Astrocyte of the spinal cord (primary cell): ENCODE measurements at places on chromosomes 12 and 14.
A peak's percentile ranks its signal among the peaks of the same experiment; 100 is the strongest.

- peak; percentile 30 for DNase-seq
These were observed 119.2 kb upstream of the NCOR2 start for GRCh38 chr12:124686370-124687173.

DNA sequence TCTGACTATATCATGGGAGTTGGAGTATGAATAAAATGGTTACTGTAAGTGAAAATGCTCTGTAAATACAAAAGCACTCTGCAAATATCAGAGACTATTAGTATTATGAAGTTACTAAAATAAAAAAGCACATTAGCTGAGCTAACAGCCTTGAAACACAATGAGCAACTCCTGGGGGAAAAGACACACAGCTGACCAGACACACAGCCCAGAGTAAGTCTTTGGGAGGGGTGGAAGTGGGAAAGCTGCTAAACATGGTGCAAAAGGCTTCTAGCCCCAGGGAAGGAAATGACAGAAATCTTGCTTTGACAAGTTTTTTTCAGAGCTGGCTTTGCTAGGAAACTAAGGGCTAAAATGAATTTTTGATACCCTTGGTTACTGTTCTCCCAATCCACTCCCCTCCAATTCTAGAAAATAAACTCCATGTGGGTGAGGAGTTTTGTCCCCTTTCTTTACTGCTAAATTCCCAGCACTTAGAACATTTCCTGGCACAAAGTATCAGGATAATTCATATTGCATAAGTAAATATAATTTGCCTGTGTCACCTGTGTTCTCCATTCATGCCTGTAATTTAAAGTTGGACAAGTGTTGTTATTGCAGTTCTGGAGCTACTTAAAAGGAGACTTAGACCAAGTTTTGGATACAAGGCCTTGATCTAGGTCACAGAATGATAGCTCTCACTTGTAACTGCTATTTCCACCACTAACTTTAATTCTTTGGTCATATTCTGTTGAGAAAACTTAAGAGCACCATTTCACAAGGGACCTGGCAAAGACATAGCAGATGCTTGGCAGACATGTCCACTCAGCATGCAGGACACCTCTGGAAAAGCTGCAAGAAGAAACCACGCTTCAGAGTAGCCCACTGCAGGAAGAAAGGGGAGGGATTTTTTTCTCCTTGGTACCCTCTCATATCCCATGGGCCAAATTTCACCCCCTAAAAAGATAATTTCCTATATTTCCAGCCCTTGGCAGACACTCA is 19.0 kb upstream of the RAB3IP start:
- no peak for DNase-seq

GRCh38 chr14:89484051-89484844 is 67.2 kb upstream of the FOXN3 start:
- no peak for DNase-seq

DNA sequence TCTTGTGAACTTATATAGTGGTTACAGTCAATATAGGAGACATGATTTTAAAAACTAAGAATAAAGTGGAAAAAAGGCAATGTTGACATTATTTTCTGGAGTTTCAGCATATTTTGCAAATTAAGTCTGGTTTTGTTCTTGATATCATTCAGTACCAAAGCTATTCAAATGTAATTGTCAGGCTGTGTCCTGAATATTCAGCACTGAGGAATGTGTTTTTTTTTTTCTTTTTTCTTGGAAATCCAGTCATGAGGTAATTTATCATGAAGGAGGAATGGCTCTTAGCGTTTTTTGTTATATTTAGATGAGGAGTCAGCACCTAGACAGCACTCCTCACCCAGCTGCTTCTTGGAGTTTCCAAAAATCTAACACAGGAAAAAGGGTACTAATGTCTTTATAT is 225.5 kb downstream of the CCDC91 start:
- DNase-seq: peak; percentile 80

DNA sequence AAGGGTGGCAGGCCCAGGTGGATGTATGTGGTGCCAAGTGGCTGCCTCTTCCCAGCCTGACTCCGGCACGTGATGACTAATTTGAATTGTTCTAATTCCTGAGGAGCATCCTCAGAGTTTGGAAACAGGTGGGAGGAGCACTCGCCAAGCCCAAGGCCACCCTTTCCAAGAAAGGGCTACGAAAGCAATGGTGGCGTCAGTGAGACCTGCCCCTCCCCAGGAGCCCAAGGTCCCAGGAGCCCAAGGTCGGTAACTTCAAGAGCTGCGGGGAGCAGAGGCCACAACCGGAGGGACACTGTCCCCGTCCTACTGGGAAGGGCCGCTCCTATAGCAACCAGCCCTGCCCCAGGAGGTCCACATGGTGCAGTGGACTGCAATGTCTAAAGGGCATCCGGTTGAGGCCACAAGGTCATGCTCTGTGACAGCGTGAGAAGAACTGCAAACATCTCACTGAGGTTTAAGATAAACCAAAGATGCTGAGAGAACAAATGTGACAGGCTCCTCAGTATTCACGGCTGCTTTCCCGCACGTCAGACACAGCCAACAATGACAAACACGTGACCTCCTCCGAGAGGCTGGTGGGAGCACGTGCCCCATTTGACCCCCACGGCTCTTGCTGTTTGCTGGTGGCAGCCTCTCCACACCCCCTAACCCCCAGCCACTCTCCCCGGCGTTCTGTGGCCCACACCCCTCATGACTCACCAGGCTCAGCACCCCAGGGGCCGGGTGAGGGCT is 79.6 kb downstream of the ITPK1 start:
- peak; percentile 9 for DNase-seq

DNA sequence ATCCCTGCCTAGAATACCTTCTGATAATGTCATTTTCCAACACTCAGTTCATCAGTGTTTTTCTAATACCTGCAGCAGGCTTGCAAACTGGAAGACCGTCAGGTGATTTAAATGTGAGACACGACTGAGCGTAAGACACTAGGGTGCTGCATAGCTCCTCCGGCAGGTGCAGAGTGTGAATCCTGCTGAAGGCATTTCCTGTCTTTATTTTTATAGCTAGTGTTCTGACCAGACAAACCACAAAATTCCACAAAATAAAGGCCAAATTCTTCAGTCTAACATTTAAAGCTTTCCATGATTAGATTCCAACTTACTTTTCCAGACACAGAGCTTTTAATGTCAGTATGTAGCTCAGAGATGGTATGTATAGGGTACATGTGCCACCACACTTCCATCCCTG is 70.7 kb downstream of the BBS10 start:
- peak; percentile 87 for DNase-seq

- no peak for DNase-seq
These were observed 34.1 kb downstream of the CYP46A1 start for GRCh38 chr14:99718031-99718810.

- DNase-seq: no peak
These were observed 6.1 kb upstream of the ACRBP start for GRCh38 chr12:6653342-6653741.

DNA sequence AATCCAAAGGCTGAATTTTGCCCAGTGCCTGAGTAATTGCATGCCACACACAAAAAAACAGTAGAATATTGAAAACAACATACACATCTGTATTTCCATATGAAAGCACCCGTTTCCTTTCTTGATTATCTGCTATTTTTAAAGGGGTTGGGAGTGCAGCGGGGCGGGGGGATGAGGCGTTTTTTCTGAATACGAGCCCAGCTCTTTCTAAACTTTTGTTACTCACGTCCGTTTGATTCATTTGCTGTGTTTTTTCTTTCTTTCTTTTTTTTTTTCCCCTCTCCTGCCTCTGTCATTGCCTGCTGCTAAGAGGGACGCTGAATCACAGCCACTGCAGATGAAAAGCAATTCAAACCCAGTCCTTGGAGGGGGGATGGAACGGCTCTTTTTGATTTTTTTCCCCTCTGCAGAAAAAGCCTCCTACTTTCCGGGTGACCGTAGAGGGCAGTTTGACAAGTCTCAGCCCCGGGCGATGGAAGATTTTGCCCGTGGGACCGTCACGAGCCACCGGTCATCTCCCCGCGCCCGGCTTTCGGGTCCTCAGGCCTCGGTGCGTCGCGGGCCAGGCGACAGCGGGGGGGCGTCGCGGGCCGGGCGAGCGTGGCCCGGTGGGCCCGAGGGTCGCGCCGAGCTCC is 572 bp upstream of the RASSF8 start:
- DNase-seq: peak; percentile 83
